ENCODE measurements at places on chromosomes 3 and 15. TPM values are rescaled to one million over a fixed set of nuclear protein-coding genes. Genes with fewer than 3 reads are reported as not detected.
A peak's percentile ranks its signal among the peaks of the same experiment; 100 is the strongest.

GRCh38 chr3:78846718-78847117 lies 921.1 kb downstream of the ROBO1 start:
- no peaks in the 10 kb centered on the region for H3K27me3 ChIP-seq
- H3K27ac ChIP-seq = no peak overlapping the region
- no peak overlapping the region for H3K4me3 ChIP-seq
- no peaks in the 10 kb centered on the region for H3K36me3 ChIP-seq
- DNase-seq = no peak
- H3K4me1 ChIP-seq = peaks cover 9% of the 10 kb centered on the region

DNA sequence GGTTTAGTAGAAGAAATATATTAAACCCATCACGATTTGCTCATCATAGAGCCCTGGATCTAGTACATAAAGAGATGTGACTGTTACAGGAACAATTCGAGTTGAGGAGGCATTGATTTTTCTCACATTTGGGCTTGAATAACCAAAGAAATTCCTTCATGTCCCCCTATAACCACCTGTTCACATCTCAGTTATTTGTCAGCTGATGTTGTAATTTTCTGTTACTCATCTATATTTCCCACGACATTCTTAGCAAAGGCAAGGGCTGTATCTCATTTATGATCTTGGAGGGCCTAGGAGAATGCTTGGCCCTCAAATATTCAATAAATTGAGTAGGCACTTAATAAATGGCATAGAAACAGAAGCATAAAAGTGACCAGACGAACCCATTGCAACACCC lies 36.4 kb upstream of the GYG1 start:
- no peak for DNase-seq
- no peak overlapping the region for H3K27ac ChIP-seq
- peaks cover 3% of the 10 kb centered on the region for H3K4me1 ChIP-seq
- no peak overlapping the region for H3K4me3 ChIP-seq
- H3K36me3 ChIP-seq = no peaks in the 10 kb centered on the region
- H3K27me3 ChIP-seq = no peaks in the 10 kb centered on the region

DNA sequence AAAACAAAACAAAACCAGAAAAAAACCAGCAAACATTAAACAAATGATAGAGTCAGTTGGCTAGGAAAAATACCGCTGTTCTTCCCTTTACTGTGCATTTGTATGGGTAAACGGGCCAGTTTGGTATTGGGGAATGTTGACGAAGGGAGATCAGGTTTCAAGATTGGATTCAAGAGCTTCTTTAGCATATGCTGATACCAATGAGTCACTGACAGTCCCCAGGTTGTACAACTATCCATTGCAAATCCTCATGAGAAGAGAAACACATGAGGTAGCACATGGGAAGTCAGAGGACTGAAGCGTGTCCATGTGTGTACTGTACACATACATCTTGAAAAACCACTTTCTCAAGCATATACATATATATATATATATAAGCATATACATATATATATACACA lies 25.6 kb downstream of the TIGIT start:
- peaks cover 28% of the 10 kb centered on the region for H3K4me1 ChIP-seq
- peak; percentile 88 for DNase-seq
- H3K4me3 ChIP-seq = no peak overlapping the region
- H3K27ac ChIP-seq = 0 out of 2 replicates have a peak overlapping the region, but pooled peaks have one; percentile 10
- no peaks in the 10 kb centered on the region for H3K27me3 ChIP-seq

- peaks cover 29% of the 10 kb centered on the region for H3K27me3 ChIP-seq
- no peaks in the 10 kb centered on the region for H3K36me3 ChIP-seq
- no peak overlapping the region for H3K4me3 ChIP-seq
- H3K4me1 ChIP-seq = no peaks in the 10 kb centered on the region
These were observed 5.4 kb upstream of the RAB6B start for GRCh38 chr3:133901083-133901482.

GRCh38 chr3:106215047-106215446 lies 346.2 kb upstream of the CBLB start:
- no peak overlapping the region for H3K4me3 ChIP-seq
- peaks cover 5% of the 10 kb centered on the region for H3K36me3 ChIP-seq
- no peak for DNase-seq
- no peaks in the 10 kb centered on the region for H3K27me3 ChIP-seq
- H3K4me1 ChIP-seq = no peaks in the 10 kb centered on the region

- H3K36me3 ChIP-seq = no peaks in the 10 kb centered on the region
- DNase-seq = peak; percentile 49
- no peak overlapping the region for H3K4me3 ChIP-seq
- H3K27me3 ChIP-seq = no peaks in the 10 kb centered on the region
These were observed 22.5 kb upstream of the BFSP2 start for GRCh38 chr3:133377396-133377795.

DNA sequence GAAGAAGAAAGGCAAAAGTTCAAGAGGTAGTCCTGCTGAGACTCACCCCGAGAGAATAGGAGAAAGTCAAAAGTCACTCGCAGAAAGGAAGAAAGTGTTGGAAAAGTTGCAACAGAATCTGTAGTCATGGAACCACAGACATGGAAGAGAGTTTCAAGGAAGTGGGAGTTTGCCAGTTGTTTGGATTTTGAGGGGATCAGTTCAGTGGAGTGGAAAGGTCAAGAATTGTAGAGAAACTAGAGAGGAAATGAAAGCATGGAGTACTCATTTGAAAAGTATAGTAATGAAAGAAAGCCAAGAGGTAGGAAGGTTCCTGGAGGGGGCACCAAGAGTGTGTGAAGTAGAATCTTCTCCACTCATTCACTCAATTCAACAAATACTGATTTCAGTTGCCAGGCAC lies 34.7 kb downstream of the SPTSSB start:
- no peak for DNase-seq
- no peaks in the 10 kb centered on the region for H3K4me1 ChIP-seq
- no peaks in the 10 kb centered on the region for H3K27me3 ChIP-seq
- H3K36me3 ChIP-seq = no peaks in the 10 kb centered on the region

- no peak overlapping the region for H3K27ac ChIP-seq
- DNase-seq = no peak
- H3K36me3 ChIP-seq = no peaks in the 10 kb centered on the region
These were observed 995.3 kb downstream of the OTOL1 start for GRCh38 chr3:162491952-162492351.

- no peak overlapping the region for H3K4me3 ChIP-seq
- peaks cover 10% of the 10 kb centered on the region for H3K36me3 ChIP-seq
- no peaks in the 10 kb centered on the region for H3K27me3 ChIP-seq
- H3K4me1 ChIP-seq = peaks cover 63% of the 10 kb centered on the region
- peak; percentile 25 for DNase-seq
These were observed 96.0 kb downstream of the VPS8 start for GRCh38 chr3:184907681-184908649.

- H3K4me1 ChIP-seq = no peaks in the 10 kb centered on the region
- no peak overlapping the region for H3K4me3 ChIP-seq
- H3K27ac ChIP-seq = no peak overlapping the region
- H3K27me3 ChIP-seq = no peaks in the 10 kb centered on the region
- no peak for DNase-seq
- peaks cover 16% of the 10 kb centered on the region for H3K36me3 ChIP-seq
These were observed 19.6 kb downstream of the GYG1 start for GRCh38 chr3:149010966-149011365.

Gene CMTM8
- total RNA-seq = 24.5 TPM

Gene TNFAIP8L3
- total RNA-seq = 0.54 TPM

Gene SEMA3F
- total RNA-seq = 32.6 TPM

Gene PLA2G4E
- total RNA-seq = not detected

Gene GOLGA8Q
- not detected for total RNA-seq

Gene BRK1
- 130 TPM for total RNA-seq

Gene GNB4
- total RNA-seq = 28.4 TPM
